H7 (cell line): ENCODE measurements at places on chromosomes 3 and 15. TPM values are rescaled to one million over a fixed set of nuclear protein-coding genes. Genes with fewer than 3 reads are reported as not detected.
A peak's percentile ranks its signal among the peaks of the same experiment; 100 is the strongest.

Gene ANKUB1
- total RNA-seq: not detected in 2 replicates

Gene LSMEM2
- total RNA-seq: 0.07 and 1.2 TPM in 2 replicates

Gene DCLK3
- 0.37 and 0.42 TPM in 2 replicates for total RNA-seq

Gene SETMAR
- total RNA-seq: 8.2 and 9.8 TPM in 2 replicates

Gene SI
- not detected in 2 replicates for total RNA-seq

Gene DISP2
- 0.04 and 0.52 TPM in 2 replicates for total RNA-seq

Gene ROPN1
- total RNA-seq: not detected in 2 replicates

Gene FBXW12
- 0.07 and 0.67 TPM in 2 replicates for total RNA-seq

Gene DZIP1L
- total RNA-seq: 10.7 and 13.6 TPM in 2 replicates

Gene NR2E3
- total RNA-seq: 0.14 and 0.33 TPM in 2 replicates

Gene CCDC54
- not detected in 2 replicates for total RNA-seq

Gene CCR2
- not detected in 2 replicates for total RNA-seq

Gene GOLGA8Q
- 0.81 TPM in 1 of 2 replicates, not detected in the other for total RNA-seq

Gene TTLL13
- total RNA-seq: 0.07 and 0.14 TPM in 2 replicates

GRCh38 chr3:117005274-117005673, 295.7 kb downstream of the TUSC7 start:
- DNase-seq: no peak

GRCh38 chr15:73601451-73602445, 31.4 kb downstream of the NPTN start:
- no peak for DNase-seq

GRCh38 chr15:31298707-31299172, 27.9 kb upstream of the KLF13 start:
- DNase-seq: no peak

DNA sequence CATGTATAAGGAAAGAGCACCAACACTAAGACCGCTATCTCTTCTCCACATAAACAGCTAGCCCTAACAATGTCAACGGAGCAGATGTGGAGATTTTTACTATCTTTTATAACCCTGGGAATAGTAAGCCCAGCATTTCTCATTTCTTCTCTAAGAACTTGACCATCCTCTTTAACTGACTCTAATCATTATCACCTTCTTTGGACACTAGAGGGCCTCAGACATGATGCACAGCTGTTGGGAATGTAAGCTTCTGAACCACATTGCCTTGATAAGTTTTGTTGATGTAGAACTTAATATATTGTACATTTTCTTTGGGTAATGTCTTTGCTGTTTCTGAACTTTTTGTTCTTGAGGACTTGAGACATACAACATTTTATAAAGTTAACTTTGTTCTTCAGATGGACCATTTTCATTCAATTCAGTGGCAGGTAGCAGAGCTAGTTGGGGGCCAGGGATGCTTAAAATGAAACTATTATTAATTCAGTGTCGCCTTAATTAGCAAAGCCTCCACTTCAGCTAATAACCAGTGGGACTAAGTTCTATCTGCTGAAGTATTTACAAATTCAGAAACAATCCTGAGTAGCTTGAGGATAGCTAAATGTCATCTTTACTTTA, 9.6 kb upstream of the TAGLN3 start:
- peak; percentile 41 for DNase-seq

GRCh38 chr3:36695769-36696137, 68.6 kb downstream of the DCLK3 start:
- DNase-seq: no peak

DNA sequence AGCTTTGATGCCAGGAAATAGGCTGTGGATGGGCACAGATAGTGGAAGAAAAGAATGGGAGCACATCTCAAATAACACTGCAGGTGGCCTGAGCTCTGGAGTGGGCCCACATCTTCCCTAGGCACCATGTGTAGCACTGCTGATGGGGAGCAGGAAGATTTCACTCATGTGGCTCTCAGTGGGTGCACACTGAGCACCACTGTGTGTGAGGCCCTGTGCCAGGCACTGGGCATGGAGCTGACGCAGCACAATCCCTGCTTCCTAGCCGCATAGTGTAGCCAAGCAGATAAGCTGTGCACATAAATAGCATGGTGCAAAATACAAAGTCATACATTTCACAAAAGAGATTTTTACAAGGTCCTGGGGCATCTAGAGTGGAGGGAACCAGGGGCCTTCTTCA, 101.6 kb downstream of the MOBP start:
- no peak for DNase-seq

GRCh38 chr15:65633752-65634151, 12.0 kb downstream of the SLC24A1 start:
- DNase-seq: no peak

- DNase-seq: no peak
Measured at GRCh38 chr15:70530503-70530902, 232.9 kb downstream of the UACA start.

- no peak for DNase-seq
Measured at GRCh38 chr3:17942856-17943255, 200.4 kb upstream of the TBC1D5 start.

DNA sequence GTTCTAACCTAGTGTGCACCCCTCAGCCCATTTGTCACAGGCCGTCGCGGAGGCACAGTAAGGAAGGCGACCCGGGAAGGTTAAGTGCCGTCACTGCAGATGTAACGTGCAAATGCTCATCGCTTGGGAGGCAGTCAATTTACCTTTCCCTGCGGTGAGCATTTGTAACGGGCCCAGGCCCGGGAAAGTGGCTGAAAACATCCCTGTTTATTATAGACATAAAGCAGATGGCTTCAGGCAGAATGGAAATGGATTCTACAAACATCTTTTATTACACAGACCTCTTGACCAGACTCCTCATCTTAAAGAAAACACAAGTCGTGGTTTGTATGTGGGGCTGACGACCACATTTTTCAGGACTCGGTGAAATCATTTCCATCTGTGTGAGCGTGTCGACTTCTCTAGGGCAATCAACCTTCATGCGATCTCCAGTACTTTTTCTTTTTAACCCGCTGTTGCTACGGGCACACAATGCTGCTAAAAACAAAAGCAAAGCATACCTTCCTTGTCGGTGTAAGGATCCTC, 43.6 kb downstream of the NMNAT3 start:
- DNase-seq: no peak

GRCh38 chr3:58129041-58129770, 81.6 kb downstream of the DNASE1L3 start:
- no peak for DNase-seq

GRCh38 chr3:63900010-63900409, 12.2 kb downstream of the SCAANT1 start:
- DNase-seq: no peak

DNA sequence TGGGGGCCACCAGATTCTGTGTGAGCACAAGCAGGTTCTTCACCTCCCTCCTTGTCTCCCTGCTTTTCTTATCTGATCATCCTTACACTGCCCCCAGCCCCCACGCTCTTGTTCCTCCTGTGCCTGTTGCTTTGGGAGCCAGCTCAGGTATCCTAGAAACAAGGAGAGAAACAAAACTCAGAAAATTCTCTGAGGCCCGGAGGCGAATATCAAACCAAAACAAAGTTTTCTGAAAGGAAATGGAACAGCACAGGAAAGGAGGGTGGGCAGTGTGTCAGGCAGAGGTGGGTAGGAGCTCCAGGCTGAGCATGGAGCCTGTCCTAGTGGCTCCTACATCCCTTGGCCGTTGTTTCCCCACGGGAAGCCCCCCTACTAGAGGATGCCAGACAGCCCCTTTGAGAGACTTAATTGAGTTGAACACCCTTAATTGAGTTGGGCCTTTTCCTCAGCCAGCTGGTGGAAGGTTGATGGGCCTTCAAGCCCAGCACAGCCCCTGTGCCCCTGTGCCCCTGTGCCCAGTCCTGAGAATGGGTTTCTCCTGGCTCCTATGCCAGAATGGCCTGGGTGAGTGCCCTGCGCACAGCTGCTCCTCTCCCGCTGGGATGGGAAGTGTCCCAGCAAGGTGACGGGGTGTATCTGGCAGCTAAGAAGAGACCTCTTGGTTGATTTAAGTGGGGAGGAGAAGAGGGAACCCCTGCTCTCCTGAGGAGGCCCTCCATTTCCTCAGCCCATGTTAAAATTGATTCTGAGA, 22.8 kb upstream of the JMJD7 start:
- DNase-seq: peak; percentile 13

GRCh38 chr3:113746548-113747282, at the start of gene ATP6V1A:
Gene ATP6V1A (plus strand): TSS chr3:113747035. CDS start chr3:113778754, 31,719 bp downstream.
- peak; percentile 78 for DNase-seq

- DNase-seq: peak; percentile 92
Measured at GRCh38 chr15:80059786-80060355, 395 bp downstream of the ZFAND6 start.

DNA sequence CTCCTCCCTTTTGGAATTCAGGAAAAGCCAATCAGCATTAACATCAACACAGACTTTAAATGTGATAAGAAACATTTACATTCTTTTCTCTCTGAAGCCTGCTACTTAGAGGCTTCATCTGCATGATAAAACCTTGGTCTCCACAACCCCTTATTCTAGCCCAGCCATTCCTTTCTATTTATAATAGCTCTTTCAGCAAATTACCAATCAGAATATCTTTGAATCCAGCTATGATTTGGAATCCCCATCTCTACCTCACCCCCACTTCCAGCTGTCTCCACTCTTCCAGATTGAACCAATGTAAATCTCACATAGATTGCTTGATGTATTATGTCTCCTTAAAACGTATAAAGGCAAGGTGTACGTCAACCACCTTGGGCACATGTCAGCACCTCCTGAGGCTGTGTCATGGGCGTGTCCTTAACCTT, 139.7 kb downstream of the TUSC7 start:
- no peak for DNase-seq

DNA sequence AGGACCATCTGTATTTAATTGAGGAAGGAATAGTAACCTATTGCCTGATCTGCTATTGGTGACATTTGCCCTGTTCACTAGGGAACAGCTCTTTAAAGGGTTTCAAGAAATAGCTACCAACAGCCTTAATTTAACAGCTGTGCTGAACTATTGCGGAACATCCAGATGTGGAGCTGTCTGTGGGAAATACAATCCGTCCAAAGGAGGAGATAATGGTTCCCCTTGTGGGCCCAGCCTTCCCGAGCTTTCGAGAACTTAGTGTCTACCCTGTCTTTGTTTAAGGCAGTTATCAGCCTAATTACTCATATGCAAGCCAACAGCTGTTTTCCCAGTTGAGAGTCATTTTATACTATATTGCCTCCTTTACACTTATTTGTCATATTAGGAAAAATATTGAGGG, 398.6 kb downstream of the WDR72 start:
- no peak for DNase-seq

DNA sequence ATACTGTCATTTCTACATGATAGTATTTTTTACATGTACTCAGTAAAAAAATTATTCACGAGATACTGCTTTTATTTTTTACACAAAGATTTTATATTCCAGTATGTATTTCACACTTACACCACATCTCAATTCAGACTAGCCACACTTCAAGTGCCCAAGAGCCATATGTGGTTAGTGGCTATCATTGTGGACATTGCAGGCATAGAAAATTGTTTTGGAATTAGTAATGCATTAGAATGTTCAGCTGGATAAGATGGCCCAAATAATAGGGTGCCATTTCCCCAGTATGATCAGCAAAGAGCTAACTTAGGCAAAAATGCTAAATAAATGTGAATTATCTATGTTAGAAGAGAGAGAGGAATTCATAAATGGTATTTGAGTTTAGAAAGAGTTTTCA, 203.8 kb upstream of the MCTP2 start:
- no peak for DNase-seq

GRCh38 chr15:34802803-34803750, 7.7 kb upstream of the ACTC1 start:
- DNase-seq: no peak

GRCh38 chr15:69170597-69170996, 10.2 kb downstream of the GLCE start:
- no peak for DNase-seq

DNA sequence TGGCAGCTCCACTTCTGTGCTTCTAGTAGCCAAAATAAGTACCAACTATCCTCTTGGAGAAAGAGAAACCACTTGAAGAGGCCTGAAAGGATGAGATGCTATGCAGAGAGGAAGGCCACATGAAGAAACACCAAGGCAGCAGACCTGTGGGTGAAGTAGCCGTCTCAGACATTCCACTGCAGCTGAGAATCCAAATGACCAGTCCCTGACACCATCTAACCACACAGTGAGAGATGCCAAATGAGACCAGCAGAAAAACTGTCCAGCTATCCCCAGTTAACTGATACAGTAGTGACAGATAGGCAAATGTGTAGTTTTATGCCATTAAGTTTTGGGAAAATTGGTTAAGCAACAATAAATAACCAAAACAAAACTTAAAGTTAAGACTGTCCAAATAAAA, 47.9 kb upstream of the ZSCAN2 start:
- no peak for DNase-seq

DNA sequence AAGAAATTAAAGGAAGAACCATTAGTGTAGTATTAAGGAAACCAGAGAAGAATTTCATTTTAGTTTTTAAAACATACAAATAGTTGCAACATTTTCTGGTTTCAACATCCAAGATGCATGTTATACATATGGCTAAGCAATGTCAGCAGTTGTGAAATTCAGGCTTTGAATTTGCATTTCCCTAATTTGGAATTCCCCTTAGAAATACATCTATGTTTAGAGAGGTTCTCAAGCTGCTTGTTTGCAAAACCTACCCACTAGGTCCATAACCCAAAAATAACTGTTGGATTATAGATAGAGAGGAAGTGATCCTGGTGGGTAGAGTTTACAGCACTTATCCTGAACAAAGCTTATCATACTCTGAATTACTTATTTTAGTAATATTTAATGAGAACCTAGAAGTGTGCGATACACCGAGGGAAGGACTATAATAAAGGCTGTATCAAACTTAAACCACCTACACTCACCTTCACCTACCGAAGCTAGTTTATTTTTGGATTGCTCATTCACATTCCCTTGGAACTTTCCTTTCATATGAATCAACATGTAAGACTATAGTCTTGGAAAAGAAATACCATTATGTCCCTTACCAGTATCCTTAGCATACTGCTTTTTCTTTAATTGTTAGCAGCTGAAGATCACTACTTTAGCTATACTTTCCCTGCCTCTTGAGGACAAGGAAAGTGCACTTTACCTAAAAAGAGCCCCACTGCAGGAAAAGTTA, 60.6 kb downstream of the CHAC1 start:
- no peak for DNase-seq

- DNase-seq: no peak
Measured at GRCh38 chr3:27244374-27244773, 124.8 kb downstream of the NEK10 start.
